NCI-H69 (cell line): ENCODE measurements at places on chromosomes 5 and 9.

GRCh38 chr9:3664044-3664443 is 138.2 kb upstream of the RFX3 start:
- no peak for DNase-seq

DNA sequence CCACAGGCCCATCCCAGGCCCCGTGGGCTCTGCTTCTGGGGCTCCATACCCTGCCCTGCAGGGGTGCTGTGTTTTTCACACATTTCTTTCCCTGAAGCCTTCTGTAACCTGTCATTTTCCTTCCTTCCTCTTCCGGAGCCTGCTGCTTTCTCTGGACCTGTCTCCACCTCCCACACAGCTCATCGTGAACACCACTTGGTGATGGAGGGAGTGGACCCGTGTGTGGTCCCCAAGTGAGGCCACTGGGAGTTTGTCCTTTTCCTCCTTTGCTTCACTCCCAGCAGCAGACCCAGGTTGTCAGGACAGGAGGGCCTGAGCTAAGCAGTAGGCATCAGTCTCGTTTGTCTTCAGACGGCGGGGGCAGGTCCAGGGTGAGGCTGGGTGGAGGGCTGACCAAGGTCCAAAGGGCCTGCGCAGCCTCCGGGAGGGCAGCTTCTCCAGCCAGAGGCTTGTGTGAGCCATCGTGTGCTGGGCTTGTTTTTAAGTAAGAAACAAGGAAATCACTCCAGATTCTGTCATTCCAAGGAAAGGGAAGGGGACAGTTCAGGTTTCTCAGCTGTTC is 5.8 kb upstream of the POMT1 start:
- DNase-seq, result no peak

DNA sequence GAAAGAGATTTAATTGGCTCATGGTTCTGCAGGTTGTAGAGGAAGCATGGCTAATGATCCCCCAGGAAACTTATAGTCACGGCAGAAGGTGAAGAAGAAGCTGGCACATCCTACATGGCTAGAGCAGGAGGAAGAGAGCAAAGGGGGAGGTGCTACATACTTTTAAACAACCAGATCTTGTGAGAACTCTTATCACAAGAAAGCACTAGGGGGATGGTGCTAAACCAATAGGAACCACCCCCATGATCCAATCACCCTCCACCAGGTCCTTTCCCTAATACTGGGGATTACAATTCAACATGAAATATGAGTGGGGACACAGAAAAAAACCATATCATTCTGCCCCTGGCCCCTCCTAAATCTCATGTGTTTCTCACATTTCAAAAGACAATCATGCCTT is 147.2 kb upstream of the EPB41L4A start:
- no peak for DNase-seq

DNA sequence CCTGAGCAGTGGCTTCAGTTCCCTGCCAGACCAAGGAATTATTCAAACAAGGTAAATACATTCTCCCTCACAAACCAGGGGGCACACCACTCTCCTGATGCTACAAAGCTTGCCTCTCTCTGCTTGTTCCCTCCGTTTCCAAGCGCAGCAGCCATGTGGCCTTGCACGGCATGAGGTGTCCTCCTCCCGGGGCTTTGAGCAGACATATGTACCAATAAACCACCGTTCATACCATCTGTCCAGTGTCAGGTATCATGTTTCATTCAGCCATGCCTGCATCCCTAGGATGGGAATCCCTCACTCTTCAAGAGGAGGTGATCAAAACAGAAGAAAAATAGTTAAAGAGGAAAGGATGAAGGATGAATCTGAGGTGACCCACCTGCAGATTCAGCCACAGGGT is 282.7 kb downstream of the ENC1 start:
- peak; percentile 95 for DNase-seq

DNA sequence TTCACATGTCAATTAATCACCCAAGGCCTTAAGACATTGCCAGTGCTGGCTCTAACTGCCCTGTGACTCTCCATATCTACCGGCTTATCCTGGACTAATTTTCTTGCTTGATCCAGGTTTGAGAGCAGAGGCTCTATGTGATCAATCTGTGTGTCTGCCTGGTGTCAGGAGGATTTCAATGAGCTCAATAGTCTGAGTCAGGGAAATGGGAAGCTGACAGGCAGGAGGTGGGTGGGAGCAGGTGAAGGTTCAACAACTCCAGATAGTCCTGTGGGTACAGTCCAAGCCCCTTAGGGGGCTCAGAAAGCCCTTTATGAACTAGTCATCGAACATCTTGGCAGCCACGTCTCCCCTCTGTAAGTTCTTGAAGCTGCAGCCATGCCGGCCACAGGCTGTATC is 72.2 kb downstream of the SHB start:
- DNase-seq, result no peak
